H9 (cell line): ENCODE measurements at places on chromosomes 1 and 21. TPM values are rescaled to one million over a fixed set of nuclear protein-coding genes. Genes with fewer than 3 reads are reported as not detected.

DNA sequence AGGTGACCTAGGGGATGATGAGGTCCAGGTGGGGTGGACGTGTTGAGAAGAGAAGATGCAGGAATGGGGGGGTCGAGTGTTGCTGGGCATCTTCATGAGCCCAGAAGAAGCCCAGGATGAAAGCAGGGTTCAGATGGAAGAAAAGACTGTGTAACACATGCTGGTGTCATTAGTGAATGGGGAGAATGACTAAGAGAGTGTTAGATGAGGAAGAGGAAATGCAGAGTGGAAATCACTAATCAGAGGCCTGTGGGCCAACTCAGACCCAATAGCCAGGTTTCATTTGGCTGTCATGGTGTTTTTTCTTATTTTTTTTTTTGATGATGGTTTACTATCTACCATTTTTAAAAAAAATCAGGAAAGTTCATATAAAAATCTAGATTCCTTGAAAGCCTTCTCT, 180.8 kb upstream of the CAMK1G start:
- no peak overlapping the region for H3K27ac ChIP-seq
- no peaks in the 10 kb centered on the region for H3K27me3 ChIP-seq
- H3K4me3 ChIP-seq = no peak overlapping the region

- no peak overlapping the region for H3K4me3 ChIP-seq
- H3K36me3 ChIP-seq = 0 out of 2 replicates have a peak, but pooled peaks cover 3% of the 10 kb centered on the region
- no peaks in the 10 kb centered on the region for H3K4me1 ChIP-seq
- H3K27me3 ChIP-seq = no peaks in the 10 kb centered on the region
- DNase-seq = peak; percentile 55
- no peak overlapping the region for H3K27ac ChIP-seq
These were observed 43.0 kb upstream of the PSEN2 start for GRCh38 chr1:226827458-226827857.

DNA sequence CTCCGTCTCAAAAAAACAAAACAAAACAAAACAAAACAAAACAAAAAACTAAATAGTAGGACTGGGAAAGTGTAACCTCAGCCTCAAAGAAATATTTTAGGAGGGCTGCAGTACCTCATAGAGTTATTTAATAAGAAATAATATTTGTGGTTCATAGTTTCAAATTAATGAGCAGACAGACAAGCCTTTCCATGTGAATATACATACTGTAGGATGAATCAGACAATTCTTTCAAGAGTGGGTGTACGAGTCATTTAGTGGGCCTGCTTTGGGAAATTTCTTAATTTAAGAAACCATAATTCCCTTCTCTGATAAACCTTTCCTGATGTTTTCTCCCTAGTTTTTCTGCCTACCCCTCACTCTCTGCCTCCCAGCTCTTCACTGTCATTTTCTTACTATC, 52.5 kb downstream of the CDC14A start:
- H3K27me3 ChIP-seq = no peaks in the 10 kb centered on the region
- DNase-seq = no peak
- no peak overlapping the region for H3K27ac ChIP-seq
- no peaks in the 10 kb centered on the region for H3K4me1 ChIP-seq

OLFM3 gene
- total RNA-seq = 0.26 and 0.29 TPM in 2 replicates

- no peaks in the 10 kb centered on the region for H3K36me3 ChIP-seq
- no peak overlapping the region for H3K4me3 ChIP-seq
- no peaks in the 10 kb centered on the region for H3K27me3 ChIP-seq
- no peak for DNase-seq
- H3K4me1 ChIP-seq = peaks cover 6% of the 10 kb centered on the region
- H3K27ac ChIP-seq = no peak overlapping the region
These were observed 19.9 kb upstream of the CENPF start for GRCh38 chr1:214583113-214583512.

- no peak overlapping the region for H3K4me3 ChIP-seq
- H3K4me1 ChIP-seq = peaks cover 20% of the 10 kb centered on the region
- no peaks in the 10 kb centered on the region for H3K27me3 ChIP-seq
- peak overlapping the region; percentile 73 for H3K27ac ChIP-seq
- H3K36me3 ChIP-seq = peaks cover 23% of the 10 kb centered on the region
These were observed 27.1 kb upstream of the HAO2 start for GRCh38 chr1:119341372-119341947.

H6PD gene
- 7.6 and 7.9 TPM in 2 replicates for total RNA-seq

AKR7A3 gene
- 0.74 and 0.81 TPM in 2 replicates for total RNA-seq

DNA sequence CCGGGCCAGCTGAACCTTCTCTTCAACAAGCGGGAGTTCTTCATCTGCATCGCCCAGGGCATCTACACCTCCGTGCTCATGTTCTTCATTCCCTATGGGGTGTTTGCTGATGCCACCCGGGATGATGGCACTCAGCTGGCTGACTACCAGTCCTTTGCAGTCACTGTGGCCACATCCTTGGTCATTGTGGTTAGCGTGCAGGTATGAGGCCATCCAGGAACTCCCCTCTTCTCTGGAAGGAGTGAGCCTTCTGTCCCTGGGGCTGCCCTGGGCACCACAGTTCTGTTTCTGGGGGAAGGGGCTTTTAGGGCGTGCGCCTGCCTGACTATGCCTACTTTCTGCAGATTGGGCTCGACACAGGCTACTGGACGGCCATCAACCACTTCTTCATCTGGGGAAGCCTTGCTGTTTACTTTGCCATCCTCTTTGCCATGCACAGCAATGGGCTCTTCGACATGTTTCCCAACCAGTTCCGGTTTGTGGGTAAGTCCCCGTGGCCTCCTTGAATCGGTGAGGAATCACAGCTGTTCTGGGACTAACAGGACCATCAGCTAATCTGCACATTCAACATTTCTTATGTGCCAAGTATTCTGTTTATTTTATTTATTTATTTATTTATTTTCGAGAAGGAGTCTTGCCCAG, 21.1 kb downstream of the ATP8B2 start:
- no peak overlapping the region for H3K27ac ChIP-seq
- no peaks in the 10 kb centered on the region for H3K27me3 ChIP-seq
- H3K36me3 ChIP-seq = peaks cover 48% of the 10 kb centered on the region
- no peak overlapping the region for H3K4me3 ChIP-seq
- no peak for DNase-seq

LRRN2 gene
- total RNA-seq = 4.5 and 5.8 TPM in 2 replicates

SCMH1 gene
- 16.4 and 16.5 TPM in 2 replicates for total RNA-seq

GRCh38 chr1:185768371-185768770, 34.2 kb downstream of the HMCN1 start:
- H3K27ac ChIP-seq = no peak overlapping the region
- H3K4me1 ChIP-seq = 0 out of 2 replicates have a peak, but pooled peaks cover 2% of the 10 kb centered on the region
- H3K4me3 ChIP-seq = no peak overlapping the region
- H3K36me3 ChIP-seq = no peaks in the 10 kb centered on the region
- no peak for DNase-seq

PRKACB gene
- 20.7 and 22.1 TPM in 2 replicates for total RNA-seq

DNA sequence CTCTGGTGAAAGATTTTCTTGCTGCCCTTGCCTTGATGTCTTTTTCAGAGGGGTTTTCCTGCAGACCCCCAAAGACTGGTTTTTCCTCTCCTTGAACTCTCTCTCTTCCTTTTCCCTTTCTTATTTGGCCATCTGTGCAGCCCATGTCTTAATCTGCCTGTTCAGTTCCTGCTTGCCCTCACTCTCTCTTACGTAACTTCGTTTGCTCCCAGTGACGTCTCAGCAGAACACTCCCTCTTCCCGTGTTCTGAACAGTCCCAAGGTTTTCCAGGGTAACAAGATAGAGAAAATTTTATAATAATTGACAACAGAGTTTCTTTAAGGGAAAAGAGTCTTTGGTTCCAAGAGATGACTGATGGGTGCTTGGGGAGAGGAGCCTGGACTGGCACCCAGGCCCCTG, 109.1 kb upstream of the LMO4 start:
- no peak for DNase-seq
- H3K4me3 ChIP-seq = no peak overlapping the region
- H3K27ac ChIP-seq = no peak overlapping the region
- no peaks in the 10 kb centered on the region; the same call in 1 of the 2 replicates for H3K27me3 ChIP-seq
- peaks cover 19% of the 10 kb centered on the region for H3K36me3 ChIP-seq

DNA sequence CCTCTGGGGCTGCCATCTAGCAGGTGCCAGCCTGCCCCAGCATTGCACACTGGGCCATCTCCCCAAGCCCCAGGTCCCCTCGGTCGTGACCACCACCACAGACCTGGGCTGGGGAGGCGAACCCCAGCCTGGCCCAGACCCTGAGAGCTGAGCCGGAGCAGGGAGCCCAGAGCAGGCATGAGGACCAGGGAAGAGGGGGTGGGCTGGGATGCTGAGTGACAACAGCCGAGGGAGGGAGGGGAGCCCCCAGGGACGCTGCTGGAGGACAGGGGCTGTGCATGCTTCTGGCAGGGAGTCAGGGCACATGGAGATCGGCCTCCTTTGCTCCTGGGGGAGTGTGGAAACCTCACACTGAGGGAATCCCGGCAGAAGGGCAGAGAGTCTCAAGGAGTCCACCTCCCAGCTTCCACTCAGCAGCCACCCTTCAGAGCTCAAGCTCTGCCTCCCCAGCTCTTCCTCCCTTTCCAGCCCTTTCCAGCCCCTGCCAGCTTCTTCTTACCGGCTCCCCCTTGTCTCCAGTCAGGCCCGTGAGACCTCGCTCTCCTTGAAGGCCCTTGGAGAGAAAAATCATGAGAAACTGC, 23.7 kb upstream of the PEF1 start:
- no peaks in the 10 kb centered on the region for H3K36me3 ChIP-seq
- H3K27ac ChIP-seq = no peak overlapping the region
- no peaks in the 10 kb centered on the region; the same call in 1 of the 2 replicates for H3K4me1 ChIP-seq

GRCh38 chr1:107309962-107310361, 169.1 kb downstream of the NTNG1 start:
- no peak for DNase-seq
- no peaks in the 10 kb centered on the region for H3K27me3 ChIP-seq
- H3K4me3 ChIP-seq = no peak overlapping the region
- no peaks in the 10 kb centered on the region for H3K4me1 ChIP-seq
- H3K27ac ChIP-seq = no peak overlapping the region

OR10Z1 gene
- total RNA-seq = not detected in 2 replicates

CGN gene
- total RNA-seq = 29.9 and 30.9 TPM in 2 replicates

KIF21B gene
- 7.0 and 7.5 TPM in 2 replicates for total RNA-seq

DNA sequence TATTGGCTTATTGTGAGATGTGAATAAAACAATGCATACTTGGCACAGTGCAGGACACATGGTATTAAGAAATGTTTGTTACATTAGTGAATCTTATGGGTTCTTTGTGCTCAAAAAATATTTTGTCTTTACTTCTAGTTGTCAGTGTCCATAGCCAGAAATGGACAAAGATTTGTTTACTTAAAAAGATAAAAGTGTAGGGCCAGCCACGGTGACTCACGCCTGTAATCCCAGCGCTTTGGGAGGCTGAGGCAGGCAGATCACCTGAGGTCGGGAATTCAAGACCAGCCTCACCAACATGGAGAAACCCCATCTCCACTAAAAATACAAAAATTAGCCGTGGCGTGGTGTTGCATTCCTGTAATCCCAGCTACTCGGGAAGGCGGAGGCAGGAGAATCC, 654.6 kb upstream of the NEGR1 start:
- no peaks in the 10 kb centered on the region for H3K27me3 ChIP-seq
- H3K4me1 ChIP-seq = no peaks in the 10 kb centered on the region
- DNase-seq = no peak
- peaks cover 5% of the 10 kb centered on the region; the same call in 1 of the 2 replicates for H3K36me3 ChIP-seq

GRCh38 chr1:182794091-182794490, 4.5 kb downstream of the NPL start:
- no peak for DNase-seq
- no peaks in the 10 kb centered on the region for H3K36me3 ChIP-seq
- H3K27me3 ChIP-seq = peaks cover 10% of the 10 kb centered on the region; the same call in 1 of the 2 replicates
- no peaks in the 10 kb centered on the region for H3K4me1 ChIP-seq

DNA sequence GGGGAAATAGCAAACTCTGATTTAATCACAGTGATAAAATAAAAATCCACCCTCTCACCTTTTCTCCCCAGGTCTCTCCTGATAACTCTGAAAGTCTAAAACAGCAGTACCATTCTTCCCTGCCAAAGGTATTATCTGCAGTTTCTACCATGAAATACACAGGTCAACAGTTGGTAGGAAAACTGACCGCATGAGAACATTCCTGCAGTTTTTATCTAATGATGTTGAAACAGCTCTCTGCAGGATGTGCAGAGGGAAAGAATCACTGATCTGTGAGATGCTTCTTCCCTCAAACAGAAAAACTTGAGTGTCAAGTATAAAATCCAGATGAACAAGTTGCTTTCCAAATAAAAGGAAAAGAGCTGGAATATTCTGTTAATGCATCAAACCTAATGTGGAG, 39.1 kb downstream of the KCNJ6 start:
- no peaks in the 10 kb centered on the region for H3K27me3 ChIP-seq
- H3K4me3 ChIP-seq = no peak overlapping the region
- DNase-seq = no peak
- no peak overlapping the region for H3K27ac ChIP-seq

GRCh38 chr1:169144941-169145626, 38.6 kb downstream of the ATP1B1 start:
- no peaks in the 10 kb centered on the region for H3K4me1 ChIP-seq
- H3K27me3 ChIP-seq = no peaks in the 10 kb centered on the region
- DNase-seq = no peak

- no peaks in the 10 kb centered on the region for H3K4me1 ChIP-seq
- no peak overlapping the region for H3K27ac ChIP-seq
- H3K4me3 ChIP-seq = no peak overlapping the region
- DNase-seq = no peak
These were observed 252.5 kb upstream of the IRF2BP2 start for GRCh38 chr1:234862360-234862943.

IL20 gene
- total RNA-seq = not detected in 2 replicates

ZNF362 gene
- 18.7 and 19.4 TPM in 2 replicates for total RNA-seq

DNA sequence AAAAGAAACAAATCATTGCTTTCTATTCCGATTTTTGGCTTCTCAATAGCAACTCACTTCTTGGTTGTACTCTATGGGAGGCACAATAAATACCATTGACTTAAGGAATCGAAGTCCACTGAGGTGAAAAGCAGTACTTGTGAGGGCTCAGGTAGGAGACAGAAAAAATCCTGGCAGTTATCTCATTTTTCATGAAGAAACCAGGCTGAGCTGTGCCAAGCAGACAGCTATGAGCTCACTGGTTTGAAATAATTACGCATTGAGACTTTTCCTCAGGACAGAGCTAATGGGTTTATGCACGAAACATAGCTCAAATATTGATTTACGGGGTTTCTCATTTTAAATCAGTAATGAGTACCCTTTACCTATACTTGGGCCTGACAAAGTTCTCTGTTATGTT, 18.5 kb downstream of the COLGALT2 start:
- no peak overlapping the region for H3K27ac ChIP-seq
- no peaks in the 10 kb centered on the region for H3K36me3 ChIP-seq
- no peak overlapping the region for H3K4me3 ChIP-seq
- no peaks in the 10 kb centered on the region for H3K4me1 ChIP-seq

- no peak overlapping the region for H3K27ac ChIP-seq
- H3K36me3 ChIP-seq = no peaks in the 10 kb centered on the region; the same call in 2 of the 3 replicates
- DNase-seq = no peak
- H3K27me3 ChIP-seq = no peaks in the 10 kb centered on the region
- no peak overlapping the region for H3K4me3 ChIP-seq
These were observed 20.9 kb upstream of the LY9 start for GRCh38 chr1:160774886-160775719.

DMAP1 gene
- total RNA-seq = 54.7 and 55.3 TPM in 2 replicates

MCOLN2 gene
- 0.70 and 1.3 TPM in 2 replicates for total RNA-seq
